Cardiac ventricle fibroblast (primary cell): ENCODE measurements at places on chromosomes 12 and 14. TPM values are rescaled to one million over a fixed set of nuclear protein-coding genes. Genes with fewer than 3 reads are reported as not detected.

The KCNMB4 gene
- total RNA-seq, result 1.9 and 2.4 TPM in 2 replicates

The DENND5B gene
- 6.4 and 7.6 TPM in 2 replicates for total RNA-seq

The KCNA5 gene
- total RNA-seq, result not detected in 2 replicates

The TAS2R31 gene
- total RNA-seq, result 0.44 and 2.4 TPM in 2 replicates

The PRICKLE1 gene
- total RNA-seq, result 12.3 and 16.7 TPM in 2 replicates

The CPNE6 gene
- total RNA-seq, result not detected in 2 replicates

The TUBA1A gene
- 117 and 120 TPM in 2 replicates for total RNA-seq

The KRT83 gene
- not detected in 2 replicates for total RNA-seq

The CCDC177 gene
- total RNA-seq, result 0.20 TPM in 1 of 2 replicates, not detected in the other
